Activated CD8-positive, alpha-beta T cell treated with anti-CD3 and anti-CD28 coated beads for 36 hours (primary cell): ENCODE measurements at places on chromosomes 6 and 20. TPM values are rescaled to one million over a fixed set of nuclear protein-coding genes. Genes with fewer than 3 reads are reported as not detected.

Gene PPP1R3G
- total RNA-seq: 0.14 TPM

DNA sequence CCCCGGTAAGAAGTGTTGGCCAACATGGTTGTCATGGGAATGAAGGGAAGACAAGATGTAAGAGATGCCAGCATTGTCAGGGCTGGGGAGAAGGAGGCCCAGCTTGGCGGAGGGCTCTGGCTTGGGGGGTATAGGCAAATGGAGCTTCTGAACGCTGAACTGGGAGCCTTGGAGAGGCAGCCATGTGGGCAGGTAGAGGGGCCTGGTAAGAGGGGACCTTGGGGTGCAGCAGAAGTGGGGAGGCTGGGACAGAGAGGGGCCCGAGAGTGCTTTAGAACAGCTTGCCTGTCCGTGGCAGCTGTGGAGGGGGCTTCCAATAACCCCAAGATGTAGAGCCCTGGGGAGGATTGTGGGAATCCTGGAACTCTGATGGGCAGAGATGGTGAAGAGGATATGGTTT is 3.0 kb downstream of the SLC22A1 start:
- no peak overlapping the region for H3K27ac ChIP-seq
- DNase-seq: no peak
- no peaks in the 10 kb centered on the region for H3K4me1 ChIP-seq
- no peaks in the 10 kb centered on the region for H3K36me3 ChIP-seq
- no peak overlapping the region for H3K4me3 ChIP-seq

DNA sequence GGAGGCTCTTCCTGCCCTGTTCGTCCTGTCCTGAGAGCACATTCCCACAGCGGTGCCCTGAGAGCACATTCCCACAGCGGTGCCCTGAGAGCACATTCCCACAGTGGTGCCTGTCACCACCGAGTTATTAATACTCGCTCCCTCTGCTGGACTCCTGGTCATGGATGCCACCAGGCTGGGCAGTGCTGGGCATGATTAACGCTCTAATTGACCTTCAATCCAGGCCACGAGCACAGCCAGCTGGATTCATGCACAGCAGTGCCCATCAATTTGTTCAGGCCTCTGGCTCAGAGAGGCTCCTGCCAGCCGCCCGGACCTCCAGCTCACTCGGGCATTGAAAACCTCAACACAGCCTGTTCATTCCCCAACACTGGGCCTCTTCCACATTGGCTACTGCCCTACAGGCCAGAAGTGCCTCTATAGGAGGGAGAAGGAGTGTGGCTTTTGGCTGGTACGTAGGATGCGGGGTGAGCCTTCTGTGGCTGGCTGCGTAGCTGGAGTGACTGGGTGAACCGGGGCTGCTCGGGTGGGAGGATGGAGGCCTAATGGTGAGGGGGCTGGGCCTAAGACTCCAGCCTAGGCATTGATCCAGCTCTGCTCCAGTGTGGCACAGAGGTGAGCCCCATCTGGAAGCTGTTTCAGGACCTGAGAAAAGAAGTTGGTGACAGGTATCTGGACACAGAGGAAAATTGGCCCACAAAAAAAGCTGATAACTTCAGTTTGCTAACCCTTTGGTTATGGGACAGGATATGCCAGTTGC is 9.3 kb downstream of the IP6K3 start:
- H3K36me3 ChIP-seq: no peaks in the 10 kb centered on the region
- H3K27ac ChIP-seq: no peak overlapping the region
- no peak for DNase-seq
- H3K4me1 ChIP-seq: no peaks in the 10 kb centered on the region
- no peaks in the 10 kb centered on the region for H3K27me3 ChIP-seq

DNA sequence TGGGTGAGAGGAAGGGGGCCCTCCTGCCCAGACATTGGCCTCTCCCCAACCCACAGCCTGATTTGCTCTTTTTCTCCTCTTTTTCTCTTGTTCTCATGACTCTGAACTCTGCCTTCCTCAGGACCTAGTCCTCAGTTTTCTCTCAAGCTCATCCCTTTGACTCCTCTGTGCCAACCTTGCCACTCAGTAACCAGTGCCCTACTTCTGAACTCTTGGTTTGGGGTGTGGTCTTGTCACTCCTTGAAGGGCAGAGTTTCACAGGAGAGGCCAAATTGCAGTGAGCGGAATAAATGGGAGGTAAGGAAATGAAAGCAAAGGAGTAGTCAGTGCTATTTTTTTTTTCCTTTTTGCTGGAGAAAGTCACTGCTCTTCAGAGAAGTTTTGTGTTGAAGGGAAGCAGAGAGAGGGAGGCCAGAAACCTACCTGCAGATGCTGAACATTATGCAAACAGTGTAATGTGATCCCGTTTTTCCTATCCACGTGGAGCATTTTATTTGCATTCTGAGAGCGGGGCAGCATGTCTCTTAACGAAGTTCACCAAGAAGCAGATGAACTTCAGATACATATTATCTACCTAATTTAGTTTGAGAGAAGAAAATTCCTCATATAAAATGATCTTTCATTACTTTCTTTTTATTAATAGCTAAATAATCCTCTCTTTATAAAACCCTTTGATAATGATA is 26.9 kb downstream of the CFAP61 start:
- H3K4me1 ChIP-seq: peaks cover 4% of the 10 kb centered on the region
- peaks cover 3% of the 10 kb centered on the region for H3K27me3 ChIP-seq
- DNase-seq: no peak
- no peak overlapping the region for H3K4me3 ChIP-seq

Gene OR2B3
- total RNA-seq: not detected

Gene RPRD1B
- 29.3 TPM for total RNA-seq

Gene SCAND1
- total RNA-seq: 46.4 TPM

Gene AFDN
- 13.0 TPM for total RNA-seq
